ENCODE measurements at places on chromosomes 1 and 21.

DNA sequence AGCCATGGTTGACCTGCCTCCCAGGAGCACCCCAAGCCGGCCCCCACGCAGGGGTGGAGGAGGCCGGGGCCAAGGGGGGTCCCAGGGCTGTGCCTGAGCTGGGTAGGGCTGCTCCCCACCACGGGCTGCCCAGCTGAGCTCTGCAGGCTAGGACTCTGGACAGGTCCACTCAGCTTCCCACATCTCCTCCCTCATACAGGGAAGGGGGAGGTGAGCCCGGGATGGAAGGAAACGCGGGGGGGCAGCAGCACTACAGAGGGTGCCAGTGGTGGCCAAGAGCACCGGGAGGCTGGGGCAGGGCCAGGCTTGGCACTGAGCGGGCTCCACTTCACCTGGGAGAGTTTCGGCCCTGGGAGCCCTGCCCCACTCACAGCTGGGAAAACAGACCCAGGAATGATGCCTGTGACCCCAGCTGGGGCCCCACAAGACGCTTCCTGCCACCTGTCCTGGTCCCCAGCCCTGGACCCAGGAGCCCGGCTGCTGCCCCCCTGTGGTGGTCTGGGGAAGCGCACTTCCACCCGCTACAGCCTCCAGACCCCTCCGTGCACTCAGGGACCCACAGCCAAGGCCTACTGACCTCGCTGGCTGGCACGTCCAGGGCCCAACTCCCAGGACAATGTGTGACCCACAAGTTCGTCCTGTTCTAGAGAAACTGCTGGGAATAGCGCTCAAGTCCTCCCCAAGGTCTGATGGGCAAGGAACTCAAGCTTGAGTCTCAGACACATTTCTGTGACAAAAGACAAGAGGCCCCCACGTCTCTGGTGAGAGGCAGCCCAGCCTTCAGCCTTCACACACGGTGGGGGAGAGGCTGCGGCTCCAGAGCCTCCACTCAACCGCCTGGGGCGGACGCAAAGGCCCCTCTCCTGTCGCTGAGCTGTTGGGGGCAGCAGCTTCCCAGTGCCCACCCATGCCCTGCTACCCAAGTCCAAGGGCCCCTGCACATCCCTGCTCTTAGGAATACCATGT lies 3.0 kb downstream of the AURKAIP1 start:
- DNase-seq = no peak

- no peak for DNase-seq
Observed at GRCh38 chr1:154714638-154715037, 106.7 kb upstream of the ADAR start.

DNA sequence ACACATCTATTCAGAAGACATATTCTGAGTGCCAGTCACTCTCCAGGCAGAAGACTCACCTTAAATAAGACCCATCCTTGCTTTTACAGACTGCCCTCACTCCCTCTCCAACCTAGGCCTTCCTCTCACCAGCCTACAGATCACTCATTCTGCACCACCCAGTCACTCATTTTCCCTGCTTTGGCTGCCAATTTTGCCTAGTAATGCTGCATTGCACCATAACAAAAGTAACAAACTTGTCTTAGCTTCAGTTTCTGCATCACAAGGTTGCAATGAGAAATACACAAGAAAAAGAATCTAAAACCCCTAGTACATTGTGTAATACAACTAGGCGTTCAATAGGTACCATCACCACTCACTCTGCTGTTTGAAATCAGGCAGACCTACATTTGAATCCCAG lies 292.4 kb downstream of the PLPP3 start:
- DNase-seq = no peak

DNA sequence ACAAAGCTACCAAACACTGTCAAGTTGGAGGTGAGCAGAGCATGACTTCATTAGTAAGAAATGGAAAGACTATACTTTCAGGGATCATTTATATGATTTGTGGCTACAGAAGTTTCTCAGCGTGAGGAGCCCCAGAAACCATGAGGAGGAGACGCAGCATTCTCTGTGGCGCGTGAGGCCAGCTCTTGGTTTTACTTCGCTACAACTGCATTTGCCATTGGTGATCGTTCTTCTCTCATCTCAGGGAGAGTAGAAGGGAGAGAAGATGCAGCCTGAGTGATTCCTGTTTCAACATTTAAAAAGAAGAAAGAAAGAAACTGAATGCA lies 94.5 kb upstream of the ATP1A1 start:
- no peak for DNase-seq

DNA sequence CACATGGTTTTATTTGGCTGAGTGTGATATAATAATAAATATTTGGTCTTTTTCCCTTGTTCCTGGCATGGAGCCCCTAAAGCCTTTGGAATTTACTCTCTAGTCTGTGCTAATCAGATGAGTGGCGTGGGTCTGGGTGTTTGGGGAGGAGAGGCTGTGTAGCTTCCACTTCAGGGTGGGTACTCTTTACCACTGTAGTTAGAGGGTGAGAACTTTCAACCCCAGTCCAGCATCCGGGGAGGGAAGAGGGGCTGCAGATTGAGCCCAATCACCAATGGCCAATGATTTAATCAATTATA lies 20.0 kb downstream of the USP25 start:
- no peak for DNase-seq

DNA sequence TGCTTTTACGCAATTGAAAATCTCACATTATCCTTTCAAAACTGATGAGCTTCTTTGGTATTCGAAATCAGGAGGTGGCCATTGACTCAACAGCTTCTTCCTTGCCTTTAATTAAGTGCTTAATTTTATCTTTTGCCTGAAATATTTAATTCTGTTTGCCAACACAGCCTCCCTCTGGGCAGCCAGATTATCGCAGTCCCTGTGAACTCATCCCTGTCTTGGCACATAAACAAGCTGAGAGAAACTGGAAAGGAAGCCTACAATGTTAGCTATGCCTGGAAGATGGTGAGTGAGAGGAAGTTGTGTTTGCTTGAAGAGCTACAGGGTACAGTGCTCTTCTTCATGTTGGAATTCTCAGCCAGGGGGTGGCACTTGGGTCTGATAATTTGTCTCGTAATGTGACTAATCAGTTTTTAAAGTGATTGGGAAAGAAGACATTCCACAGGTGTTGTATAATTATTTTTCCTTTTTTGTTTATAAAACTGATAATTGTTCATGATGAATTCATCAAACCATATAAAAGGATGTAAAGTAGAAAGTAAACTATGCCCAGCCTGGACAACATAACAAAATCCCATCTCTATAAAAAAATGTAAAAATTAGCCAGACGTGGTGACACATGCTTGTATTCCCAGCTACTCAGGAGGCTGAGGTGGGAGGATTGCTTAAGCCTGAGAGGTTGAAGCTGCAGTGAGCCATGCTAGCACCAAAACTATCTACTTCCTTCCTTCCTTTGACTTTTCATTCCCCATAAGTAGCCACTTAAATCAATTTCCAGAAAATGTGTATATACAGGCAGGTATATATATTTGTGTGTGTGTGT lies 90.1 kb upstream of the RAVER2 start:
- DNase-seq = no peak

- DNase-seq = no peak
Observed at GRCh38 chr1:175390522-175391254, 198.1 kb upstream of the KIAA0040 start.

- no peak for DNase-seq
Observed at GRCh38 chr1:47771751-47772150, 225.4 kb downstream of the TRABD2B start.

DNA sequence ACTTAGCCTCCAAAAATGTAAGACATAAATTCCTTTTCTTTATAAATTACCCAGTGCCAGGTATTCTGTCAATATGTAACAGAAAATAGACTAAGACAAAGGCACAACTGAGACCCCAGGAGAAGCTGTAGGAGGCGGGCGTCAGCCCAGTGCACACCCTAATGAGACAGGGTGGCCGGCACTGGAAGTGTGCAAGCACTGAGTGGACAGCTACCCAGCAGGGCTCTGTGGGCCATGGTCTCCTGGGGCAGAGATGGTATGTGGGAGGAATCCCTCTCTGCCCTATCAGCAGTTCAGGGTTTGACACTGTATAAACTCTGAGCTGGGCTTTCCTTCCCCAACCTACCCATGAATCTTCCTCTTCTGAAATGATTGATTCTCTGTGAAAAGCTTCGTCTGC lies 139.5 kb downstream of the GLIS1 start:
- DNase-seq = no peak

- no peak for DNase-seq
Observed at GRCh38 chr1:226945858-226946245, 5.8 kb downstream of the COQ8A start.

- DNase-seq = no peak
Observed at GRCh38 chr1:70090875-70091274, 114.5 kb downstream of the LRRC40 start.

- no peak for DNase-seq
Observed at GRCh38 chr1:233452724-233453123, 125.2 kb downstream of the MAP3K21 start.

- DNase-seq = no peak
Observed at GRCh38 chr1:201724766-201725118, 104.2 kb upstream of the IPO9 start.

- no peak for DNase-seq
Observed at GRCh38 chr1:94245747-94246438, 8.5 kb upstream of the ARHGAP29 start.

DNA sequence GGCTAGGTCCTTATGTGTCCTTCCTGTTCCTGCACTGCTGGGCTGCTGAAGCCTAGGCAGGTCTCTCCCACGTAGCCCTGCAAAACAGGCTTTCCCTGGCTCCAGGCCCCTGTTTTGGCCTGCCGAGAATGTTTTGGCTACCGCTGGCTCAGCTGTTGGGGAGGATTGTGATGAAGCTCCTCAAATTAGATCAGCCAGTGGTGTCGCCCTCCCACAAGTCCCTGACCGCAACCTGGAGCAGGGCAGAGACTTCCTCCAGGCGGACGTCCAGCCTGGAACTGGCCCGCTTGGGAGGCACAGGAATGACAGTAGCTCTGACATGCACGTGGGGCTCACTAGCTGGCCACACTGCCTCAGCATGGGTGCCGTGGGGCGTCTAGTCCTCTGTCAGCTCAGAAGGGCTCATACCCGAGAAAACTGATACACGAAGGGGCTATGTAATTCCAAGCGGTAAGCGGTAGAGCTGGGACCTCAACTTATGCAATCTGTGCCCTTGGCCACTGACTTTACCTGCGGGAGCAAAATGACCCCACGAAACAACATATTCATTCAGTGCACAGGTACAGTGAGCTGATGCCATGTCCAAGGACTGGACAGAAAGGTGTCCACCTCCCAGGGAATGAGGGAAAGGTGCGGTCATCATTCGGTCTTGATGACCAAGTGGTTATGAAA lies 26.6 kb downstream of the DHRS3 start:
- DNase-seq = no peak

DNA sequence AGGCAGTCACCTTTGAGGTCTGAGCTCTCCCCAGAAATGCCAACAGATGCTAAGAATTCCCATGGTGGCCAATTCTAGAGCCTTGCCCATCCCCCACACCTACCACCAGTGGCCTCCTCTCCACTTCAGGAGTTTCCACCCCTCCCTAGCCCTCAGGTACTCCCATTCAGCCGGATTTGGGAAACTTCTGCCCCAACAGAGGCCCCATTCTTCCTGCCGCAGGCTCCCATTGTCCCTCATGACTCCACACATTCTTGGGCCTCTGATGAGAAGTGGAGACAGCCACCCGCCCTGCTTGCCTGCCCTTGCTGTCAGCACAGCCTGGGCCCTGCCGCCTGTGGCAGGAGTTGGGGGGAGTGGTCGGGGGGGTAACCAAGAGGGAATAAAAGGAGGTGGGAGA lies 4.6 kb downstream of the BLACAT1 start:
- DNase-seq = no peak

DNA sequence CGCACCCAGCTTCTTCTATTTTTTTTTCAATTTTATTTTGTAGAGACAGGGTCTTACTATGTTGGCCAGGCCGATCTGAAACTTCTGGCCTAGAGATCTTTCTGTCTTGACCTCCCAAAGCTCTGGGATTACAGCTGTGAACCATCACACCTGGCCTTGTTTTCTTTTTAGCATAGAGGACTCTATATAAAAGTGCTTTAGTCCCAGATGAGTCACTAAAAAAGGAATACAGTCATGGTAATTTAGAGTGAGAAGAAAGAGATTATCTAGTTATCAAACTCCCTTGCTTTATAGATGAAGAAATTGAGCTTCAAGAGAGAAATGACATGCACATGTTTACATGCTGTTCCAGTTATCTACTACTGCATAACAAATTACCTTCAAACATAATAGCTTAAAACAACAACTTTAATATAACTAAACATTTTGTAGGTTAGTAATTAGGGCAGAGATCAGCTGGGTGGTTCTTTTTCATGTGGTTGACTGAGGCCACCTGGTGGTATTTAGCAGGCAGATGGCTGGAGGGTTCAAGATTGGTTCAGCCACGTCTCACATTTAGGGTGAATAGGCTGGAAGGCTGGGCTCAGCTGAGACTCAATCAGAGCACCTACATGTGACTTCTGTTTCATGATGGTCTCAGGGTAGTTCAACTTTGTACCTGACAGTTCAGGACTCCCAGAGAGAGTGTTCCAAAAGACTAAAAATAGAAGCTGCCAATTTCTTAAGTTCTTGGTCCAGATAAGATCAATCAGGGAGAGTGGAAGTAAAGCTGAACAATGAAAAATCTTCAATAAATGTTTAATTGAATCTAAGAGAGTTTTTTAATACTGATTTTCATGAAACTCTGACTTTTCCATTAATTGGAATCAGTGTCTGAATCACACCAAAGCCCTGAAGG lies 16.9 kb upstream of the MTF2 start:
- DNase-seq = no peak

DNA sequence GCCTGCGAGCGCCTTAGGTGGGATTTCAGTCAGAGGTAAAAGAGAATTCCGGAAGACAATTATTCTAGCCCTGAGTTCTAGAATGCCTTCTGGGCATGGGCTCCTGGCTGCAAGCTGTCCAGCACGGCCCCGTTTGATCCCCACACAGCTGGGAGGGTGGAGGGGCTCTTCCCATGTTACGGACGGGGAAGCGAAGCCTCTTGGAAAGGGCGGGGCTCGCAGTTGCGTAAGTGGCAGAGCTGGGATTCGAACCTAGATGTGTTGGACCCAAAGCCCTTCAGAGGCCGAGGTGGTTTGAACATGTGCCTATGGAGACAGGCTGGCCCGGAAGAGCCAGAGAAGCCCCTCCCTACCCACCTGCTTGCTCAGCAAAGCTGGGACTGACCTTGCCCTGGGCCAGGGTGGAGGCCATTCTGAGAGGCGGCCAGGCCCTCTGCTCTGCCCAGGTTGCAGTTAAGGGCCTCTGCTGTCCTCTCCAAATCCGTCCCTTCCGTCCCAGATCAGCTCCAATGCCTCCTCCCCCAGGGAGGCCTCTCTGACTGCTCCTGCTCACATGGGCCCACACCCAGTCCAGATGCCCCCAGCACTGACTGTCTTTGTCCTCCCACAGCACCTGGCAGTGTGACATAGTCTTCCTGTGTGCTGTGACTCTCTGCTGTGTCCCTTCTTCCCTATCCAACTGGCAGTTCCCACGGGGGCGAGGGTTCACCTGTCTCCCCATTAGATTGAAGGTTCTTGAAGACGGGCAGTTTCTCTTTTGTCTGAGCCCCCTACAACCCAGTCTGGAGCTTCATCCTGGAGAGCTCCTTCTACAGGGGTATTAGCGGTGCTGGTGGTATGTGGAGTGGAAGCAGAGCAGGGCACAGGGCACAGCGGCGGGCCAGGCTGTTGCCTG lies 1.2 kb upstream of the HSPB7 start:
- DNase-seq = peak; percentile 32
